ENCODE measurements at places on chromosomes 3 and 15. TPM values are rescaled to one million over a fixed set of nuclear protein-coding genes. Genes with fewer than 3 reads are reported as not detected.

SAMD7 gene
- 0.12 TPM for total RNA-seq

CLEC3B gene
- total RNA-seq: not detected

DNA sequence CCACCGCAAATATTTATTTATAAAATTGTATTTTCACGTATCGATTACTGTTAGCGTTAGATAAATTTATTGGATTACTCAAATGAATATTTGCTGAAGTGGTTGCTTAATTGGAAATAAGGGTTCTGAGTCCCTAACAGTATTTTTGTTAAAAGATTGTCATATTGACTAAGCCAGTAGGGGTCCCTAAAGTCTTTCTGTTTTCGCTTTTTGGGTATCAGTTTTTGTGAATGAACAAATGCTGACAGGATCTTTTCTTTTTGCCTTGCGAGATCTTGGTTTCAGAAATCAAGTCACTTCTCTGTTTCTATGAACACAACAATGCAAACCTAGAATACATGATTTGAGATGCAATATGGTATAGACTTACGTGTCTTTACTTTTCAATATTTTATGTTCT, 7.1 kb downstream of the RAD51 start:
- no peaks in the 10 kb centered on the region for H3K27me3 ChIP-seq
- H3K36me3 ChIP-seq: no peaks in the 10 kb centered on the region
- no peak overlapping the region for H3K4me3 ChIP-seq
- H3K27ac ChIP-seq: no peak overlapping the region
- DNase-seq: peak; percentile 18
- H3K4me1 ChIP-seq: no peaks in the 10 kb centered on the region

DNA sequence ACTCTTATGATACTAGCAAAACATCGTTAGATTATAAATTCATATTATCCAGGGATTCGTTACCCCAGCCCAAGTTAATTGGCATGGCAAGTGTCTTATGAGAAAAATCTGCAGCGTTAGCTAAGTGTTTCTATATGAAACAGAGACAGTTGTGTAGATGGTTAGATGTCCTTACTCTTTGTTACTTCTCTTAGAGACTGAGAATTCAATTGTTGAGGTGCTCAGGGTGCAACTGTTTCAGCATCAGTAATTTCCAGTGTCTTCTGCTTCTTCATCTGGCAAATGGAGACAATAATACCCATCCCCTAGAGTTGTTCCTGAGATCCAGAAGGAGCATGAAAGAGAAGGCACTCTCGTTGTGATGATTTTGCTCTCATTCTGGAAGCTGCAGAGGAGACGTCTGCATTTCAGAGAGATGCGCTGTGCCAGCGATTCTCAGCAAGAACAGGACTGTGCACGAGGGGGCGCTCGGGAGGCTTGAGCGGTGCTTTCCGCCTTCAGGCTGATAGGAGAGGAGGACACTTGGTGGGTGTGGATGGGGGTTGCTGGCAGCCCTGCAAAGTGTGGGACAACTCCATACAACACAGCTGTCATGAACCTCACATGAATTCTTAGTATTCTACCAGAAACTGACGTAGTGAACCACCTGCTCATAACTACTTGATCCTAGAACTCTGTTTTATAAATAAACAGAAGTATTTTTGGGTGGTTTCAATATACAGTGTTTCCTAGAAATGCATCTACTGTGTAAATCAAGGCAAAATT, 39.7 kb upstream of the SPSB4 start:
- no peak overlapping the region for H3K4me3 ChIP-seq
- no peaks in the 10 kb centered on the region for H3K4me1 ChIP-seq
- no peak overlapping the region for H3K27ac ChIP-seq
- DNase-seq: peak; percentile 52
- H3K36me3 ChIP-seq: no peaks in the 10 kb centered on the region
- H3K27me3 ChIP-seq: peaks cover 2% of the 10 kb centered on the region

DNA sequence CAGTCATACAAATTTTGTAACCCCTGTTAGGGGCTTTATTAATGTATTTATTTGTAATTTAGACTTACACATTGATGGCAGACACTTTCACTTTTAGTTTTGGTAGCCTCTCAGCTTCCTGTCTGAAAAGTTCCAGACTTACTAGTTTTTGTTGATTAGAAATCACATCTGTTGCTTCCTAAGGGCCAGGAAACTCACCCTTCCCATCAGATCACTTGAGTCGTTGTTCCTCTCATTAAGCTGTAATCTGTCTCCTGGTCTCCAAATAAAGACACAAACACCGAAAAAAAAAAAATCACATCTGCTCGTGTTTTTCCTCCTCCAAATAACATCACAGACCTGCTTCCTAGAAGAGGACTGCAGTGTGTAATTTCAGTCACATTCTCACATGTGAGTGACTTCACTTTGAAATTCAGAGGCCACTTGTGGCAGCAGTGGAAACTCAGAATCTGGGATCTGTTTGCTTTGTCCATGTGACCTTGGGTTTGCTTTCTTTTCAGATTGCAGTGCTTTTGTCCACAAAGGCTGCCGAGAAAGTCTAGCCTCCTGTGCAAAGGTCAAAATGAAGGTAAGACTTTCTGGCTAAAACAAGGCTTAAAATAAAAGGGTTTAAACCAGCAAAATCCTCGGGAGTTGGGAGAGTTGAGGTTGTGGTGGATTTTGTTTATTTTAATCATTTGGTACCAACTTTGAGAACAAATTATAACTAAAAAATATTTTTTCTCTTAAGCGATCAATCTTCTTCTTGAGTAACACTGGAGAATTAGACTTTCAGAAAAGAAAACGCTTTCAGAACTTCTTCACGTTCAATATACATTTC, 87.0 kb downstream of the KLHL25 start:
- peaks cover 51% of the 10 kb centered on the region for H3K4me1 ChIP-seq
- no peak for DNase-seq
- peak overlapping the region; percentile 29 for H3K4me3 ChIP-seq
- H3K36me3 ChIP-seq: peaks cover 4% of the 10 kb centered on the region

DNA sequence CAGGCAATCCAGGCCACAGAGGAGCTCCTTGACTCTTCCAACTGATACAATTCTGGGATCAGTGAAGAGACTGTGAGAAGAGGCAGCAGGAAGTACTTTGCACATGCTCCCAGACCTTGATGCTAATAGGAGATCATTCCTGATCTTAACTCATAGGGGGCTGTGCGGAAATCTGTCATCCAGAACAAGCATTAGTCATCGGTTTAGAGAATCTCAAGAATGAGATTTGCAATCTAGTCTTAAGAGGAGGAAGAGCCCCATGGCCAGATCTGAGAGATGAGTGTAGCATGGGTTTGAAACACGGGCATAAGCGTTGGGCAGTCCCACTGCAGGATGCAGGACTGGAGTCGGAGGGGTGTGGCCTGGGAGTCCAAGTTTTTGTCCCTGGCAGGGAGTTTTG, 1081.1 kb downstream of the NAALADL2 start:
- H3K27ac ChIP-seq: no peak overlapping the region
- no peak overlapping the region for H3K4me3 ChIP-seq
- H3K36me3 ChIP-seq: no peaks in the 10 kb centered on the region
- no peaks in the 10 kb centered on the region for H3K4me1 ChIP-seq
- DNase-seq: no peak

Measured in B cell (primary cell).